ENCODE measurements at places on chromosomes 6 and 20.

GRCh38 chr6:5379647-5380242, 118.4 kb downstream of the FARS2 start:
- DNase-seq, result no peak

- DNase-seq, result no peak
These were observed 91.8 kb downstream of the CAP2 start for GRCh38 chr6:17485181-17485580.

DNA sequence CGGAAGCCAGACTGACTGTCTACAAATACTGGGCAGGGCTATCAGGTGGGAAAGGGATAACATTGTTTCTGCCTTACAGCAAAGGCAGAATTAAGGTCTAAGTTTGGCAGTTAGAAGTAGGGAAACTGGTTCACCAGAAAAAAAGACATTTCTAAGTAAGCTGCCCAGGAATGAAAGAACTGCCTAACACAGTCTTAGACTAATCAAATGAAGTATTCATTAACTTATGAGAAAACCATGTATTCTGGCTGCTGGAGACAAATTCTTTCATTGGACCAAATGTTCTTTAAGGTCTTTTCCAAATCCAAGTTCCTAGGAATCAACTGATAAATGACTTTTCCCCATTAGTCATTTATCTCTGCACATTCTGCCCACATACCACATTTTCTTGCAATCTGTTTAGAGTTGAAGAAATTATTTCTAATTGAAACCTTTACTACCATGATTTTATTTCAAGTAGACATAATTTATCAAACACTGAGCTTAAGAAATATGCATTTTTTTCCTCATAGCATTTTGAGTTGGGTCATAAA, 120.3 kb upstream of the OGFRL1 start:
- no peak for DNase-seq

GRCh38 chr6:34484899-34485298, 19.0 kb downstream of the PACSIN1 start:
- DNase-seq, result no peak

DNA sequence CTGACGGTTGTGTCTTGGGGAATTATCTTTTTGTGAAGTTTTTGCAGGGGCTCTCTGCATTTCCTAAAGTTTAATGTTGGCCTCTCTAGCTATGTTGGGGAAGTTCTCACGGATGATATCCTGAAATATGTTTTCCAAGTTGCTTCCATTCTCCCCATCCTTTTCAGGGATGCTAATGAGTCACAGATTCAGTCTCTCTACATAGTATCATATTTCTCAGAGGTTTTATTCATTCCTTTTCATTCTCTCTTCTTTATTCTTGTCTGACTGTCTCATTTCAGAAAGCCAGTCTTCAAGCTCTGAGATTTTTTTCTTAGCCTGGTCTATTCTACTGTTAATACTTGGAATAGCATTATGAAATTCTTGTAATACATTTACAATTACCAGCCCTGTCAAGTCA, 61.3 kb downstream of the UNC5CL start:
- no peak for DNase-seq

DNA sequence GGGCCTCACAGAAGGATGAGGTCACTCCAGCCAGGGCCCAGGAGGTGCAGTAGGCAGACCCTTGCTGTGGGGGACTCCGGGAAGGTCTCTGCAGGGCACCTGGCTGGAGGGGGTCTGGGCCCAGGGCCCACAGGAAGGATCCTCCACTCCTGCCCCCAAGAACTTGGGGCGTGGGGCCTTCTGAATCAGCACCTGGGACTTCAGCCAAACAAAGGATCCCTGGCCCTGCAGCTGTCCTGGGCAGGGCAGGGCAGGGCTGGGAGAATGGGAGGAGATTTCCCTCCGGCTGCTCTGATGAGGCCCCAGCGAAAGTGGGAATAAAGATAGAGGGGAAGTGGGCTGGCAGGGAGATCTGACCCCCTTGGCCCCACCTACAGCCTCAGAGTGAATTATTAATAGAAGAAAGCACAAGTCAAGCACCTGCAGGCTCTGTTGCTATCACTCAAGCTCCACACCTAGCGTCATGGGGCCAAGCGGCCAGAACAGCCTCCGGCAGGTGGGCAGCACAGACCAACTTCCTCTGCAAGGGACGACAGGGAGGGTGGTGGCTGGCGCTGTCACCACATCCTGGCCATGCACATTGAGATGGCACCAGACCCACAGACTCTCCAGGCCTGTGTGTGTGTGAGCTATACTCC, 61.6 kb upstream of the MRPS10 start:
- no peak for DNase-seq

DNA sequence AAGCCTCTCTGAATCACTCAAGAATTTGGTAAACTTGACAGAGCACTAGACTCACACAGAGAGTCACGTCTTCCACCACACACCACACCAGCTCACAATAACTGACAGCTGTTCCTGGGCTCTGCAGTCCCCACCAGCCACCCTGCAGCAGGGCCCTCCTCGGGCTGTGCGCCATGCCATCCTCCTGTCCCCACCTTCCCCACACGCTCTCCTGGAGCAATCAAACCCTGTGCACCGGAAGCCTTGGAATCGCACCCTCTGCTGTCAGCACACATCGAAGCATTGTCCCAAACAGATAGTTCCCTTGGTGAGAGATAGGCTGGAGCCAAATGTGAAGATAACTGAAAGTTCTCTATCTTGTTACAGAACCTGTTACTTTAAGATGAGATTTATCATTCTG, 191.0 kb downstream of the TBXT start:
- no peak for DNase-seq

DNA sequence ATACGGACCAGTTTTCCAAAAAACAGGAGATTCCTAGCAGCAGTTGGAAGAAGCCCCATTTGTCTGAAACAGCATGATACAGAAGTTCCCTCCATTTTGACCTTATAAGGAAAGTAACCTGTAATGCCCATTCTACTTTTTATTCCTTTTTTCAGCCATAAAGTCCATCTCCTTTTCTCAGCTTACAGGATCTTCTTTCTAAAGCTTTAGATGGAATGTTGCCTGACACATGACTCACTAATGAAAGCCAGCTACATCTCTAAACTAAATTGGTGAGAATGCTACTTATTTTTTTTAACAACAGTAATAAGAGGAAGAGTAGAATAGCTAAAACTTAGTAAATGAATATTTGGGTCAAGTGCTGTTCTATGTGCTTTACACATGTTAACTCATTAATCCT, 234.1 kb downstream of the CDH26 start:
- no peak for DNase-seq

- no peak for DNase-seq
These were observed 9.0 kb downstream of the IGF2R start for GRCh38 chr6:159977904-159978268.

GRCh38 chr6:43951063-43951755, 176.0 kb downstream of the MRPL14 start:
- no peak for DNase-seq

DNA sequence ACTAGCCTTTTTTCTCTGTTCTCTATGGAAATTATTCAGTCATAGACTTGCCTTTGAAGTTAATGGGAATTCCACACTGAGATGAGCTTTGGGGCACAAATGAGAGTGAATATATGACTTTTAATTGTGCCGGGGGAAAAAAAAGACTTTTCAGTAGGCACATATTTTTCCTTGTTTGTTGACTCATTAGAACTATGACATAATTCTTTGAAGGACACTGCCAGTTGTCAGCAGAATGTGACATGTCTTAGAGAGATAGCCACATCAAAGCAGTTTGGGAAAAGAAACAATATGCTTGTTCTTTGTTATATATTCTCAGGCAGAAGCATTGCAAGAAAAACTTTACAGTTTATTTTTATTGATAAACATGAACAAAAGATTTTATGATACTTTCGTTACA, 138.3 kb downstream of the COL9A1 start:
- DNase-seq, result no peak

DNA sequence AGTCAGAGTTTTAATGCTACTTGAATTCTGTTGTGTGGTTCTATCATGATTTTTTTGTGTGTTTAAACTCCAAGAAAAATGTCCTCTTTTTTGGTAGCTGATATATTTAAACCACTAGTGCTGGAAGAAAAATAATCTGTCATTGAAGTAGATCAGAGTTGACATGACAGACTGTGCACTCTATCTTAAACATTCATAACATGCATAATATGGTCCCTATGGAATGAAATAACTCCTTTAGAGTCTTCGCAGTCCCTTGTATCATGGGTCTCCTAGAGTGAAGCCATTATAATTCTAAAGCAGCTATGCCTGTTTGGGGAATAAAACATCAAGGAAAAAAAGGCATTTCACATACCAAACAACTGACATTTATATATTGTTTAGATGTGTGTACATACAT, 282.7 kb upstream of the CITED2 start:
- no peak for DNase-seq

GRCh38 chr20:36855241-36855657, 20.7 kb upstream of the TLDC2 start:
- no peak for DNase-seq

GRCh38 chr6:125524356-125524755, 222.6 kb upstream of the HDDC2 start:
- no peak for DNase-seq

GRCh38 chr6:68197356-68197755, 437.7 kb upstream of the ADGRB3 start:
- DNase-seq, result no peak

DNA sequence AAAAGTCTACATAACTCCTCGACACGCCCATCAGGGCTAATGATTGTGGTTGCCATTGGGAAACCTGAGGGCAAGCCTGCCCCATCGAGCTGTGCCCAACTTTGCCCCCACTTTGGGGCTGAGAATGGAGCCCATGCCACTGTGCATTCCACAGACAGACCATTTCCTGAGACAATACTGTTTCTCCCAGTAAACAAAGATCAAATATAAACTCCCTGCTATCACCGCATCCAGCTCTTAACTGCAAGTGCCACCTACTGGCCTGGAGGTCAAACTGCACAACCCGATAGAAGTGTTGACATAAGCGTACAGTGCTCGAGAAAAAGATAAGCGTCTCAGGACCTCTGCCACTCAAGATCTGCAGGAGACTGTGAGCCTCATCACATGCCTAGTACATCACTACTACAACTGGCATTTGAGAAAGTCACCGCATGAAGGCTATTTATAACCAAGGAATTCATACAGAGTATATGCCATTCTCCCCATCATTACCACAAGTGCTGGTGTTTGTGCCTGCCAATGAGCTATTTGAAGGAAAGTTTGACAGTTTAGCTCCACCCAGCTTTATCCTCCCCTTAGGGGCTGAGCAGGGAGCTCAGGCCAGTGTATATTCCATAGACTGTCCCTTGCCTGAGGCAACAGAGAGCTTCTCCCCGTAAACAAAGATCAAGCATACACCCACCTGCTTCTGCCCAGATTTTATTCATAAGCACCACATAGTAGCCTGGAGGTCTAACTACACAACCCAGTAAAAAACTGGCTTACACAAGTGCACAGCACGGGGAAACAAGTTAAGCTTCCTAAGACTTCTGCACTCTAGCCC, 4.5 kb upstream of the DEFB126 start:
- no peak for DNase-seq

DNA sequence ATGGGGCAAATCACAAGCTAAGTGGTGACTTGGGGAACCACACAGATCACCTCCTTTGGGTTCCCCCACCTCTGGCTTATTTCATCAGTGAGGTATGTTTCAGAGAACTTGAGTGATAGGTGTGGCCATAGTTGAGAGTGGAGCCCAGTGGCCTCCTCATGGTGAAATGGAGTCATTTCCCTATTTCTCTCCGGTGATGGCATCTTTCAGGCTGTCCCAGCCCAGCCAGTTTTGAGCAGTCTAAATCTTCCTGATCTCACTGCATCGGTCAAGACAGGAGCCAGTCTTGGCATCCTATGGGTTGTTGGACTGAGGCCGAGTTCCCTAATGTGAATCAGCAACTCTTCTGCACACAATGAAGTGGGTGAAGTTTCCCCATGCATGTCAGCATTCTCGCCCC, 132.4 kb downstream of the EYA2 start:
- no peak for DNase-seq

Measured in kidney glomerular epithelial cell (primary cell).